Thoracic aorta (tissue), 2 donors: ENCODE measurements at places on chromosomes 4 and X.

DNA sequence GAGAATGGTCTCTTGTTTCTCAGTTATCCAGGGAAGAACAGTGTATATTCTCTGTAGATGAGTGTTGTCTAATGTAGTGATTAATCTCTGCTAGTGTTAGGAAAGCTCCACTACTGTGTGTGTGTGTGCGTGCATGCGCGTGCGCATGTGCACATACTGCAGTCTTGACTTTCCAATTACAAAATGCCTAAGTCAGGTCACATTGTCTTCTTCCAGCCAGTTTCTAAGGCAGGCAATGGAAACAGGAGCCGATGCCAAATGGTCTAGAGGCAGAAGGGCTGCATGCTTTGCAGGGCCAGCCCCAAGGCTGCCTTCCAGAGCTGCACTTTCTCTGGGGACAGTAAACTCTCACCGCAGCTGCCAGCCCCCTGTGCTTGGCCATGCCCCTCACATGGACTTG is 30.5 kb upstream of the NAP1L5 start:
- DNase-seq, result no peak

DNA sequence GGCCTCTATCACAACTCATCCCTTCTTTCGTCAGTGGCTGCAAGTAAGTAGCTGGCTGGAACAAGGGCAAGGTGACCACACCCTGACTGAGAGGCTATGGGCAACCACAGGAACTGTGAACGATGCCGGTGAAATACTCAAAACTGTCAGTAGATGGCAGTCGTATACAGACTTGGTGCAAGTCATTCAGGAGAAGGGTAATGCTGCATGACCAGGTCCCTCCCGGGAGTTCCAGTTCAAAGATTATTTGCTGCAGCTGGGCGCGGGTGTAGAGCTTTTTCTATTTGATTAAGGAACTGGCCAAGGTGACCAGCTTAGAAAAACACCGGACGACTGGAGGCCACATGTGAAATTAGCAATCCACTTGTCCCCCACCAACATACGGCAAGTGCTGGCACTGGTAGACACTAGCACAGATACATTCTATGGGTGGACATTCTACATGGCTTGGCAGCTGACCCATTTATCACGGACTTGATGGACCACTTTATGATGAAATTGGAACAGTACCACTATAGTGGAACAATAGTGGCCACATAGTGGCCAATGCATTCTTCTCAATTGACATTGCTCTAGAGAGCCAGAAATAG is 726.6 kb downstream of the TRAM1L1 start:
- DNase-seq, result no peak

DNA sequence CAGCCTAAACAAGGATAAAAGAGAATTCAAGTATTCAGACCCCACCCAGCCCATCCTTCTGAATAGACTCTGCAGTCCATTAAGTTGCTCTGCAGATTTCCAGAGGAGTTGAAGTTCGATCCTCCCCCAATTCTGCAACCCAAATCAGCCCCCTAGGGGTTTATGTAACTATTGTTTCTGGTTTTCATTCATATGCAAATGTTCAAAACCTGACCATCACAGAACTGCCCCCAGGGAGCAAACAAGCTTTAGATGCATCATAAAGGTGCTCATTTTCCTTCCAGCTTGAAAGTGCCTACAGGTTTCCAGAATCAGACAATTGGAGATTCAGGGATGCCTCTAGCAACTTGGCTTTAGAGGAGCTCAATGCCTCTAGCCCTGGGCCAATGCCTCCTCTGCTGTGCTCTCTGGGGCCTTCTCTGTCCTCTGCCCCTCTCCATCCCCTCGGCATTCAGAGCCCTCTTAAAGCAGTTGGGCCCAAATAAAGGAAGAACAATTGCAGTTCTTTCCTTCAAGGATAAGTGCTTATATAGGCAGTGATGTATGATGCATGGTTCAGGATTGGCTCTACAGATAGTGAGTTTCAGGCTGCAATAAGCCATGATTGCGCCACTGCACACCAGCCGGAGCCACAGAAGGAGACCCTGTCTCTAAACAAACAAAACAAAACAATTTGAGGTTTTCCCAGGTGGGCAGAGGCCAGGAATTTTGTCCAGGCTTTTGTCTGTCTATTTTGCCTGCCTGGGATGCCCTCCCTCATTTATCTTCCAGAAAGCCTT is 23.5 kb upstream of the SPINK2 start:
- no peak for DNase-seq

DNA sequence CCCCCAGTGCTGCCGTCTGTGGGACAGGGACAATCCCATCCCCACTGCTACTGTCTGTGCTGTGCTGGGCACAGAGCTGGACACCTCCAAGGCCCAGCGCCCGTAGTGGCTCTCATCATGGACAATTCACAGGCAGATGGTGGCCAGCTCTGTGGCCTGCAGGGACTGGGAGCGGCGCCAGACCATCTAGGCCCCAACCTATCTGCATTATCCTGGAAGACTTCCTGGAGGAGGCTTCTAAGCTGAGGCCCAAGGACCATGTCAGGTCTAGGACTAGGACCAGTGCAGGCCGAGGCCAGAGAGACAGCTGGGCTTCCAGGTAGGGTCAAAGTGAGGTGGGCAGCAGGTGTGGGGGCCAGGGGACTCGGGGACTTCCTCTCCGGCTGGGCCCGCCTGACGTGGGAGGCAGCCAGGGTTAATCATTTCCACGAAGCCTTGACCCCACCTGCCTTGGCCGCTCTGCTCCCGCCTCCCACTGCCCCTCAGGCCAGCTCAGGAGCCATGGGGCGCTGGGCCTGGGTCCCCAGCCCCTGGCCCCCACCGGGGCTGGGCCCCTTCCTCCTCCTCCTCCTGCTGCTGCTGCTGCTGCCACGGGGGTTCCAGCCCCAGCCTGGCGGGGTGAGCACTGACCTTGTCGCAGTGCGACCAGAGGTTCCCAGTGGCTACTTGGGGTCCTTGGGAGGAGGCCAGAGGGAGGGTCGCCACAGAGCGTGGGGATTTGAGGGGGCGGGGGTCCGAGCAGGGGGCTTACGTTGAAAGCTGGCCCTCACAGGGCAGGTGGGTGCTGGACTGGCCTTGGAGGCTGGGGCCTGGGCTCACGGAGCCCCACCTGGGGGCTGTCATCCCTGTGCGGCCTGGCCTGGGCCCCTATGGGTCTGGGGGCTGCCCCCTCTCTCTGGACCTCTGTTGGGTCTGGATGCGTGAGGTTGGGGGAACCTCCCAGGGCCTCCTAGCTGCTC is at the start of gene HGFAC:
TSS of gene HGFAC (plus strand) at position 468 of the 959 bp plus-strand sequence. CDS start at position 502, 34 bp downstream.
- no peak for DNase-seq

- DNase-seq, result no peak
These were observed 821 bp downstream of the PLK4 start for GRCh38 chr4:127881563-127881864.

GRCh38 chr4:7222521-7222920 is 30.2 kb downstream of the SORCS2 start:
- no peak for DNase-seq

DNA sequence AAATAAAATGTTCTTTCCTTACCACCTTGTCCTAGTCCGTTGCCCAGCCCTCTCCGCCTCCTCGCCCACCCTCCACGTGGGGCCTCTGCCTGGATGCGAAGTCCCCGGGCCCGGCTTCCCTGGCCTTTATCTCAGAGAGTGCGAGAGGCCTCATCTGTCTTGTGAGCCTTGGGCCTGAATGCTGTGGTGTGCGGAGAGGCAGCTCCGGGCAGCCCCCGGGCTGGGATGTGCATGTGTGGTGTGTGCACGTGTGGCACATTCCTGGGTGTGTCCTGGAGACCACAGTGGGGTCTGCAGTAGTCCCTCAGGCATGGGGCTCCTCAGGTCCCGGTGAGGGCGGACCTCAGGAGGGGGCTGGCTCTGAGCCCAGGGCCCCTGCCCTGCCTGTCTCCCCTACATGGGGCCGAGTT is 31.4 kb downstream of the DOK7 start:
- no peak for DNase-seq

DNA sequence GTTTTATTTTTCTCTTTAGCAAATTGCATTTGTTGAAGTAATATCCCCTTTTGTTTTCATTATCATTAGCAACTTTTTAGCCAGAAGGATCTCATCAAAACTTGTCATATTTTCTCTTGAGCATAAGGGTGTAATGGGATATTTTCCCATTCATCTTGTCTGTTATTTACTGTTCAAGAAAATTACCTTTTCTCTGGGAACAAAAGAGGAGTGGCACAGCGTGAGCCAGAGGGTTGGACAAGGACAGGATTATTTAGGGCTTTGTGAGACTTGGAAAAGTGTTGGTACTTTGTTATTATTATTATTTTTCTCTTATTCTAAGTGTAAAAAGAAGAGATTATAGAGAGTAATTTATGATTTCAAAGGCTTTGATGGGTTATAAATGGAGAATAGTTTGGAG is 135.9 kb downstream of the PRKX start:
- DNase-seq, result no peak

GRCh38 chr4:180682776-180683175 is 1560.4 kb upstream of the TENM3 start:
- no peak for DNase-seq

DNA sequence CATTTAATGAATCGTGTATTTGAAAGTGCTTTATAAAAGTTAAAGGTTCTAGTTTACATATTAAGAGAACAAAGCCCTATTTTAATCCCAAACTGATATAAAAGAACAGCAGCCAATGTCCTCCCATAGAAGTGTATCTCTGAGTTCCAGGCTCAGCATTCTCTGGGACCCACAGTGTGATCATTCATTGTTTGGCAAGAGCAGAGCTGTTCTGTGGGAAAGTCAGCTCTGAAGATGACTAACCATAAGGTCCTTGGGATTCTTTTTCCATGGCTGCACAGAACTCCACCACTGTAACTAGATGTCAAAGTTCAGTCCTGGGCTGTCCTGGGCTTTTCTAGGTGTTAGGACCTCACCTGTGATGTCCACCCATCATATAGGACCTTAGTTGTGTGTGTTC is 157.0 kb upstream of the TLL1 start:
- DNase-seq, result no peak

DNA sequence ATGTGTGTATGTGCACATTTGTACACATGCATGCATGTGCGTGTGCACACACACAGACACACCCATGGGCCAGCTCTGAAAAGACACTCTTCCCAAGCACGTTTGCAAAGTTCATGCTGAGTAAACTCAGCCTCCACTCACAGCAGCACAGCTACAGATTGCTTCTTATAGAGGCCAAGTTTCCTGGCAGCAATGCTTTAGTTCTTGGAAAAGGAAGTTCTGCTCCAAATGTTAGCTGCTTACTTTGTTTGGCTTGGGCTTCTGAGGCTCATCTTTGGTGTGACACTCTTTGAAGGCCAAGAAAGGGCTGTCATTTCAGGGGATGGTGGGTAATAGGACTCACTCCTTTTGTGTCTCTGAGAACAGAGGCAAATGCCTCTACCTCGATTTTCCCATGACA is 6.6 kb downstream of the PLP1 start:
- no peak for DNase-seq

GRCh38 chr4:108107101-108107500 is 61.6 kb downstream of the LEF1 start:
- no peak for DNase-seq

DNA sequence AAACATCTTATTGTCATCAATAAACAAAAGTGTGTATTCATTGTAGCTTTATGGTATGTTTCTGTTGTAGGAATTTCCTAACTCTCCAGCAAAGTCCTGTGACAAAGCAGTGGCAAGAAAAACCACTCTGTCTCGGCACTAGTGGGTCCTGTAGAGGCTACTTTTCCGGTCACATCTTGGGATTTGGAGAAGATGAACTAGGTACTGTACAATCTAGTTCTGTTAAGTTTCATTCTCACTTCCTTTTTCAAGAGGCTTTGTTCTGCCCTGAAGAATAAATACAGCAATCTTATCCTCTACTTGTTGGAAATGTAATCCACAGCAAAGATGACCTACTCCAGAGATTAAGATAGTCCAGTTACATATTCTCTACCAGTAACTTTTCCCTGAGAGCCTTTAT is 69.3 kb downstream of the HHIP start:
- DNase-seq, result no peak

- DNase-seq, result no peak
These were observed 11.9 kb downstream of the PSAPL1 start for GRCh38 chr4:7422898-7423180.

DNA sequence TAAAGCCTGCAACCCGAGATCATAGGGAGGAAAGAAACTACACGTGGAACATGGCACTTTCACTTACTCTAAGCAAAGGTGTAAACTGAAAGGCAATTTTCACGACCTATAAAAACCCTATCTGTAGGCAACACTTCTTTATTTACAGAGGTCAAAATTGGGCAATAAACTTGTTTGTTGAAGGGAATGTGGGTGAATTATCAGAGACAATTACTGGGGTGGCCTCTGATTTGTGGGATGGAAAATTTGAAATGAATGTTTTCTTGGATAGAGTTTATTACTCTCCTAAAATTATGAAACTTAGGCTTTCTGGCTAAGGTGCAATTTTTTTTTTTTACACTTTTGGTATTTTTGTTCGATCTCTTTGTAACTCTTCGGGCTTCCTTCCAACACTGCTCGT is 734.1 kb upstream of the TENM3 start:
- DNase-seq, result no peak

- DNase-seq, result no peak
These were observed 466.9 kb downstream of the FSTL5 start for GRCh38 chr4:161696944-161697343.

DNA sequence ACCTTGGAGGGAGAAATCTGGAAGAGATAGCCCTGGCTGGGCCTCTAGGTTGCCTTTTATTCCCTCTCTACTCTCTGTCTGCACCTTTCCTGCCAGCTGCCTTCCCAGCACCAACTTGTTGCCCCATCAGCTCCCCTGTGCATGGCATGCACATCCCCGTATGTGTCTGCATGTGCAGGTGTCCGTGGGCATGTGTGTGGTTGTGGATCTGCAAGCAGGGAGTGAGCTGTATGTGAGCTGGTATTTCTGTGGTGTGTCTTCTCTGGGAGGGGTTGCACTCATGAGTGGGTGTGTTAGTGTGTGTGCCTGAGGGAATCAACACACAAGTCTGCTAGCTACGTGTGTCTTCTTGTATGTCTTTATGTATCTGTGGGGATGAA is 9.9 kb downstream of the L1CAM start:
- no peak for DNase-seq

GRCh38 chrX:44157283-44157682 is 184.1 kb upstream of the NDP start:
- DNase-seq, result no peak

GRCh38 chrX:130014770-130015169 is 32.3 kb downstream of the BCORL1 start:
- DNase-seq, result no peak

GRCh38 chr4:156799121-156799589 is 172.4 kb downstream of the PDGFC start:
- no peak for DNase-seq

- no peak for DNase-seq
These were observed 2.4 kb downstream of the MEPE start for GRCh38 chr4:87835197-87835596.

- no peak for DNase-seq
These were observed 139.2 kb downstream of the TMEM164 start for GRCh38 chrX:110142096-110142495.
